ENCODE measurements at places on chromosomes 12 and 14. TPM values are rescaled to one million over a fixed set of nuclear protein-coding genes. Genes with fewer than 3 reads are reported as not detected.

The GPR84 gene
- 0.81 TPM for total RNA-seq

The COX6A1 gene
- total RNA-seq, result 380 TPM

DNA sequence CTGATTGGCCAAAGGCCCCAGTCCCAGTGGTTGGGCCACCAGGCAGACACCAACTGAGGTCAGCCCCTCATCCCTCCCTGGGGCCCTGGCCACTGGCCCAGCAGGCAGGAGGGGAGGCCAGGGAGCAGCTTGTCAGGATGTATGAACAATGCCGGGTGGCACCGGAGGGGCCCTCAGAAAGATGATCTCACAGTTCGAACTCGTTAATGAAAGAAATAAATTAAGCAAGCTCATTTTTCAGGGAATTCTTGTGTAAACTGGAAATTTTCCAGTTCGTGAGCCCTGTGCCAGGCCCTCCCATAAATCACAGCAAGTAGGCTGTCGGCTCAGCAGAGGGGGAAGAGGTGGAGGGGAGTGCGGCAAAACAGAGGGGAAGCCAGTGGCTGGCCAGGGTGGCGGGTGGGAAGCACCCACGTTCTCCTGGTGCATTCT is 177.0 kb upstream of the VASH1 start:
- DNase-seq, result no peak

GRCh38 chr12:8483079-8483478 is 27.3 kb downstream of the CLEC6A start:
- DNase-seq, result no peak

GRCh38 chr12:108400056-108400455 is 60.9 kb upstream of the CMKLR1 start:
- DNase-seq, result no peak

DNA sequence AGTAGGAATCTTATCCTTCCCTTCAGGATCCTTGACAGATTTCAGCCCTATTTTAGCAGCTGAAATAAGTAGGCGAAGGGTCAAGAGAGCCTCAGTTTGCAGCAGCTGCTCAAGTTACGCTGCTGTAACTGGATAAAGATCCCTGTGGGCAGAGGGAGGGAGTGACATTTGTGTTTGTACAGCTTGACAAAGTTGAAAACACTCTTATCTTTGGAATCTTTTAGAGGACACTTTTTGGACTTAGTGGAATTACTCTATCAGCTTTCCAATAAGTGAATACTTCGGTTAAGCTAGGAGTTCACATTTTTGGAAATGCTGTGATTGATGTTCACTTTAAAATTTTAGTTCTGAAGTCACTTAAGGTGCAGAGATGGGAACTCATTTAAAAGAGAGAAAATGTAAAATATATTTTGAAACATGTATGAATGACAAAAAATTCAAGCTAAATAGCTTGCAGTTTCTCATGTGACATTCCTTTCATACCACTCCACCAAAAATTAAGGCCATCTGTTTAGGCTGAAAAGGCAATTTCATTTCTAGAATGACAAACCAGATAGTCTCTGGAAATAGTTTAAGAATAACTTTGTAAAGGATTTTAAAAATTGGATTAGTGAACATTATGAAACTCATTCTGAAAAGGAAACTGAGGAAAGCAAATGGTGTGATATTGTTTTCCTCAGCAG is 55.2 kb downstream of the SLC38A4 start:
- DNase-seq, result no peak

Data from hematopoietic multipotent progenitor cell (in vitro differentiated cells).